ENCODE measurements at places on chromosomes 16 and 17. TPM values are rescaled to one million over a fixed set of nuclear protein-coding genes. Genes with fewer than 3 reads are reported as not detected.

Gene CPSF4L
- not detected for total RNA-seq

Gene GJC1
- total RNA-seq: 8.2 TPM

Gene SULT1A1
- total RNA-seq: 9.8 TPM

Gene LITAFD
- total RNA-seq: not detected

Gene SULT1A4
- 4.6 TPM for total RNA-seq

Gene LCAT
- total RNA-seq: 7.3 TPM
